ENCODE measurements at places on chromosomes 2 and 18.
A peak's percentile ranks its signal among the peaks of the same experiment; 100 is the strongest.

GRCh38 chr2:21424375-21424774, 300.6 kb downstream of the TDRD15 start:
- no peak for DNase-seq

GRCh38 chr2:108820482-108820881, 33.9 kb downstream of the CCDC138 start:
- no peak for DNase-seq

- no peak for DNase-seq
Measured at GRCh38 chr2:170923799-170924198, 5.3 kb upstream of the GORASP2 start.

GRCh38 chr2:50838316-50838715, 193.6 kb downstream of the NRXN1 start:
- DNase-seq = no peak

GRCh38 chr18:37956020-37956419, 390.4 kb upstream of the CELF4 start:
- no peak for DNase-seq

GRCh38 chr18:46422552-46423055, 234.4 kb downstream of the LOXHD1 start:
- peak; percentile 29 for DNase-seq

DNA sequence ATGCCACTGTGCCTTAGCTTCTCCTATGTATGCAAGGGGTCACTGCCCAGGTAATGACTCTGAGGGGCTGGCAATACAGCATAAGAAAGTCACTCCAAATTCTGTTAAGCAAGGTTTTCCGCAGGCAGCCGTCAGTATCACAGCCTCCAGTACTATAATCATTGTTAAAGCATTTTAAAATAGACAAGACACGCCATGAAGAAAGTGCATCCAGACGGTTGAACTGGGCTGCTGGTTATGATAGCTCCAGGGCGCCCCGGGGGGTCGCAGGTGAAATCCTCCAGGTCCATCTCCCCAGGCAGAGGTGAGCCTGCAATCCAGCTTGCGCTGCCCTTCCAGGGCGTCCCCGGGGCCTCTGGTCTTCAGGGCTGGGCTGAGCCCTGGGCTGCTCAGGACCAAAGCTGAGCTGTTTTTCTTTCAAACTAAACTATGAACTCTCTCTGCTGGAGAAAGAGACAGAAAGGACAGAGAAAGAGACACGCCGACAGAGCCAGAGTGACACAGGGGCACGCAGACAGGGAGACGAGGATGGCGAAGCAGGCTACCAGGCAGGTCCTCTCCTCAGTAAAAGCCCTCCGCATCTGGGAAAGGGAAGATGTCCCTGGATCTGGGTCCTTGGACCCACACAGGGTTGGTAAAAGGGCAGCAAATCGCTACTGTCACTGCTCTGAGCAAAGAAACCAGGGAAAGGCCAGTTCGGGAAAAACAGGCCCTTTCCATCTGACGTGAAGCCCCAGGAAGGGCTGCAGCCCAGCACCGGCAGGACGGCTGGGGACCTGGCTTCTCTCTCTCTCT, 2.1 kb upstream of the TWIST2 start:
- DNase-seq = no peak

- DNase-seq = no peak
Measured at GRCh38 chr2:239269173-239269885, 131.5 kb downstream of the HDAC4 start.

DNA sequence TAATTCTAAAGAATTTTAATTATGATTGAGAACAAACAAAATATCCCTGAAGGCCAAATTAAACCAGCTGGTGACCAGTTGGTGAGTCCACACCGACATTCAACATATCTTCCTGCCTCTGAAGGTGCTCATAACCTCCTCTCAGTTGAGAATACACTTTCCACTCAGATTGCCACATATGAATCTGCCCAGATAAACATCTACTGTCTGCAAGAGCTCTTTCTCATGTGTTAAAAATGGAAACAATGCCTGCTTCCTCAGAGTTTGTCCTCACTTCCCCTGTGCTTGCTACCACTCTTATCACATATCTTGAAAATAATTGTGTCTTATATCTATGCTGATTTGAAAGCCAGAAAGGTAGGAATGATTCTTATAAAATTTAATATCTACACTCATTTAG, 177.7 kb upstream of the GULP1 start:
- peak; percentile 2 for DNase-seq

DNA sequence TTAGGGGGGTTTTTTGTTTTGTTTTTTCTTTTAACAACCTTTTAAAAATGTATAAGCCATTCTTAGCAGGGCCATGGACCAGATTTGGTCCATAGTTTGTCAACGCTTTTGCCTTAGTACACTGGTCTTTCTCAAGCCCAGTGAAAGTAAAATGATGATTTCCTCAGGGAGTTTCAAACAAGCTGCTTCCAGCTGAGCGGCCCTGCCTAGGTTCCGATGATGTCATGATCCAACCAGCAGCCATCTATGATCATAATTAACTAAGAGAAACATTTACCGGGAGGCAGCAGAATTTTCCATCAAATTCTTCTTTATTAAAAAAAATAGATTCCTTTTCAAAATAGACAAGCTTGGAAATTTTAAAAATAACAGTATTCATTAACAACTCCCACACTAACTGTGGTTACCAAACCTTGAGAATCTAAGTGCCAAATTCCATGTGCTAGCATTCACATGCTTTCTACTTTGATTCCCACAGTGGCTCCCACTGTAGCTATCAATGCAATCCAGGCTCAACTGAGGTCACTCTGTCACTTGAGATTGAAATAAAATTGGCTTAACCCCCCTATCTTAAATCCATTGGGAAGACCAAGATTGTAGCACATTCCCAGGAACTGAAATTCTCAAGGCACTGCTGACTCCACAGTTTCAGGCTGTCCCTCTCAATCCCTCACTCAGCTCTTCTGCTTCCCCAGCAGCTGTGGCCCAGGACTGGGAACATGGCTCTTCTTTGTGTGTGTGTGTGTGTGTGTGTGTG, 148.9 kb downstream of the RNF152 start:
- DNase-seq = peak; percentile 76
